RCC 7860 (cell line): ENCODE measurements at places on chromosomes 12 and 14.

GRCh38 chr12:64123448-64123847 lies 98.6 kb downstream of the KICS2 start:
- no peak for DNase-seq

DNA sequence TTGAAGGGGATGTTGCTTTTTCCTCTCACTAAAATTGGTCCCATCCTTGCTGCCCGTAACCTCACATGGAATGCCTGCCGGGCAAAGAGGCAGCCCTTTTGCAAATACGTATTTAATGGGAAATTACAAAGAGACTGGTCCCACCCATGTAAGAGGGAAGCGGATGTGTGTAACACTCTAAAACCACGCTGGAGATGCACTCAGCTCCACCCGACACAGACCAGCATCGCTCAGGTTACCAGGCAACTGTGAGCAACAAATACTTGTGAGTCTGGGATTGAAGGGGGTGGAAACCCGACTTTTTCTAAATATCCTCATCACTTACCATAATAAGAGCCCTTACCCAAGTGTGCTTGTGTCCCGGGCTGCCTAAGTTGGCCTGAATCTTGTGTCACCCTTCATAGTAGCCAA lies 47.7 kb downstream of the ELK3 start:
- DNase-seq, result no peak

DNA sequence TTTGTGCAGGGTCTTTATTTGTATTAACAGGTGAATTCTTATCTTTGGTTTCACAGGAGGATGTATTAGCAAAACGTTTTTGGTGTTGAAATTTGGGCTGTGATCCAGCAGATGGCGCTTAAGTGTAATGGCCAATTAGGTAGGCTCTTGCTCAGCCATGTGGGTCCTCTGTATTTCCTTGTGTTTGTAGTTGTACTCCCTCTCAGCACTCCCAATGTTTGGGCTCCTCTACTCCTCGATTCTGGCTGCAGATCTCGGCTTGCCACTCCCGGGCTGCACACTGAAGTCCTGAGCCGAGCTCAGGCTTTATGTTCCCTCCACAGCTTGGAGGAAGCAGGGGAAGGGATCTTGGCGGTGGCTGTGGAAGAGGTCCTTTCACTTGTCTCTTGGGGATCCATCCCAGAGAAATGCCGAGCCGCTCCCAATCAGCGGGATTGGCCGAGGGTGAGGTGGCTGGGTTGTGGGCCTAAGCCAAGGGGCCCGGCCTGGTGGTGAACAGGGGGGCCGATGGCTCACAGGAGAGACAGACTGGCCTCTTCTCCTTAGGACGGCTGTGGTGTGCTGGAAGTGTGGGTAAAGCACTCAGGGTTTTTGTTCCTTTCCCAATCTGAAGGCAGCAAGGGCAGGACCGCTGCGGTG lies 133.7 kb downstream of the AEBP2 start:
- DNase-seq, result peak; percentile 31

- no peak for DNase-seq
Measured at GRCh38 chr12:50117057-50117622, 5.1 kb downstream of the COX14 start.

DNA sequence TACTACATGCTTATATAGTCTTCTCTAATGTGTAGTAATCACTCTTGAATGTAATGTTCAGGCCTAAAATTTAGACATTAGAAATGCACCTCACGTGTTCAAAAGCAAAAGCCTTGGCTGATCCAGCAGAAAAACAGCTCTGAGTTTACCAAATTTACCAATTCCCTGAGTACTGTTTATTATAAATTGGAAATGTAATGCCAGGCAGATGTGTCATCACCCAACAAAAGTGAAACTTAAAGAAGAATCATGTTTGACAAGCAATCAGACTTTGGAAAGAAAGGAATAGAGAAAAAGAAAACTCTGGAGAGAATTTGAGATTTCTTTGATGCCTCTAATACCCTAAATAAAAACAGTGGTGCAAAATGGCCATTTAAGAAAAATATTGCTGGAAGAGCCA lies 26.5 kb upstream of the STRAP start:
- DNase-seq, result no peak

DNA sequence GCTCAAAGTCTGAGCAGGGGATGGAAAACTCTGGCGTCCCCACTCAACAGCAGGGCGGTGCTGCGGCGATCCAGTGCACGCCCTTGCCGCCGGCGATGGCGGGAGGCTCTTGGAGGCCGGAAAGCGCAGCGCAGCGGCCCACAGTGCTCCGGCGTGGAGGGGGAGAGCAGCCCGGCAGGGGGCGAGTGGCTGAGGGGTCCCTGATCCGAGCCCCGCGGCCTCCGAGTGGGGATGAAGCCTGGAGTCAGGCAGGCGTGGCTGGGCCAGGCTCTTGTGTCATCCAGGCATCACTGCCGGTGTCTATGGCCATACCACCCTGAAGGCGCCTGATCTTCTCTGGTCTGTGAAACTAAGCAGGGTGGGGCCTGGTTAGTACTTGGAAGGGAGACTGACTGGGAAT lies 183.1 kb downstream of the ALG10 start:
- DNase-seq, result no peak
